ENCODE measurements at places on chromosomes 3 and 15.
A peak's percentile ranks its signal among the peaks of the same experiment; 100 is the strongest.

- DNase-seq = no peak
Observed at GRCh38 chr3:5891711-5892110, 704.2 kb downstream of the EDEM1 start.

GRCh38 chr3:192409838-192410683 lies 317.3 kb downstream of the FGF12 start:
- no peak for DNase-seq

DNA sequence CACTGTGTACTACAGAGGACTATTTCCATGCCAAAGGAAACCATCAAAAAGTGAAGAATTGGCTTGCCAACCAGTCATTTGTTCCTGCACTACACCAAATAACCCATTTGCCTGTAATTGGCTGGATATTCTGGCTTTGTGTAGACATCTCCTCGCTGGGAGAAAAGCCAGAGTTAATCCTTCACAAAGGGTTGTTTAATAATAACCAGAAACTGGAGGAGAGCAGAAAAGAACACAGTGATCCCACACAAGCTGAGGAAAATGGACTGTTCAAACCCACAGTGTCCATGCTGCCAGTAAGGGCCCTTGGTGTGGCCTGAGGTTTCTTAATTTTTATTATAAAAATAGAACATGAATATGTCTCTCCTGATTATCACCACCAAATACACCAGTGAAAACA lies 294.0 kb downstream of the RORA start:
- DNase-seq = no peak

DNA sequence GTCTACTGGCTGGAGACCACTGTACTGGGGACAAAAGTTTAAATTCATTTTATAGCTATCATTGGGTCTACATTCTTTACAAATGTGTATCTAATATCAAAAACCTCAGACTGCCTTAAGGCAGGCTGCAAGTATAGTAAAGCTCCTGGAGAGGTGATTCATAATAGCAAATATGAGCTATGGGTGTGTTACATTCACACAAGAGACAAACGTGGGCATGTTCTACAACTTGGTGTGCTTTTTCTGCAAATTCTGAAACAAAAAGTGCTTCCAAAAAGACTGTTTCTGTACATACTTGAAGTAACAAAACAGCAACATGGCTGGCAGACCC lies 1101.4 kb downstream of the ROBO1 start:
- DNase-seq = no peak

- DNase-seq = peak; percentile 68
Observed at GRCh38 chr3:125150525-125151441, 61.8 kb downstream of the SLC12A8 start.

- no peak for DNase-seq
Observed at GRCh38 chr3:66555214-66555844, 54.5 kb upstream of the LRIG1 start.

- DNase-seq = no peak
Observed at GRCh38 chr3:174016186-174016585, 618.6 kb downstream of the NLGN1 start.

DNA sequence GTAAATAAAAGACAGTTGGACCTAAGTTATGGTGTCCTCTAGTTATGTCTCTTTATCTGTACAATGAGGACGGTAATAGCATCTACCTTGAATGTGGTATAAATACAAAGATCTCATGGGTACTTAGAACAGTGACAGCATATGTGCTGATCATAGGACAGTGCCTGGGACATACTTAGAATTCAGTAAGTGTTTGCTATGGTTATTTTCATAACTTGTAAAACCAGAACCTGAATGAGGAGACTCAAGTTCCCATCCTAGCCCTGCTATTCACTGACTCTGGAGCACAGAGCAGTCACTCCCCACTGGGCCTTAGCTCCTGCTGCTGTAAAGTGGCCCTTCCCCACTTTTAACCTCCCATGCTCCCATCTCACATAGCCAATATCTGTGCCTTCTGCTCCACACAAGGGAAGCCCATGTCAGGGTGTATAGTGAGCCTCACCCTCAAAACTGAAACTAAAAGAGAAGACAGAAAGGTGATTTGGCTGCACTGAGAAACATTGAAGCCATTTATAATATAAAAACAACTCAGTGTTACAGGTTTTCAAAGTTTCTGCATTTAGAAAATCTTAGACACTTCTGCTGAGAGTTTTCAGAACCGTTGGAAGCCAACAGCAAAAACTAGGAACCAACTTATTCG lies 225.4 kb upstream of the UBE2E2 start:
- no peak for DNase-seq

GRCh38 chr3:104066658-104067057 lies 1300.1 kb upstream of the ALCAM start:
- DNase-seq = no peak

- no peak for DNase-seq
Observed at GRCh38 chr3:48034000-48034516, 17.8 kb upstream of the MAP4 start.

DNA sequence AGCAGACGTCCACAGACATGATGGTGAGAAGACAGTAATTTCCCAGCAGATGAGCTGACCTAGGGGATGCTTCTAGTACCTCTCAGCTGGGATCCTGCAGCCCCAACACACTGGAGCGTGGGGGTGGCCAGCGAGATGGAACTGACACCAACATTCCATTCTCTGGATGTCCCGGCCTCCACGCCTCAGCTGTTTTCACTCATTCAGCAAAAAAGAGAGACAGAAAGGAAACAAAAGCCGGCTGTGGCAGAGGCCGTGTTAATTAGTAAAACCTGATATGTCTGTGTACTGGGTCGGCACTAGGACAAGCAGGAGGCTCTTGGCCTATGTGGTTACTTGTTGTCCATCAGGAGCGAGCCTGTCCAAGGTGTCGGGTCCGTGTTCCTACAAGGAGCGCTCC lies 82.6 kb upstream of the MYZAP start:
- DNase-seq = no peak

DNA sequence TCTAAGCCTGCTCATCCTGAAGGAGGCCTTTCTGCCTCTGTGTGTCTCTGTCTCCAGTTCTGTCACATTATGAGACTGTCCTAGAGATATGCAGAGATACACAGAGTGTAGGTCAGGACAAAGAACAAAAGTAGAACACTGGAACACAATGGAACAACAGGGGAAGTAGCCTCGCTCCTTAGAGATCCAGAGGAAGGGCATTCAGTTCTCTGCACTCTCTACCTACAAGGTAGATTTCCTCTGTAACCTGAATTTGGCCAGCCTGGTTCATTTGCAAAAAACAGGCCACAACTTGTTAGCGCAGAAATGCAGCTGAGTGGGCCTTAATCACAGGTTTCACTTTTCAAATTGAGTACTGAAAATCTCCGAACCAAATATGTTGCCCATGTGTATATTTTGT lies 19.4 kb downstream of the NEK10 start:
- no peak for DNase-seq

DNA sequence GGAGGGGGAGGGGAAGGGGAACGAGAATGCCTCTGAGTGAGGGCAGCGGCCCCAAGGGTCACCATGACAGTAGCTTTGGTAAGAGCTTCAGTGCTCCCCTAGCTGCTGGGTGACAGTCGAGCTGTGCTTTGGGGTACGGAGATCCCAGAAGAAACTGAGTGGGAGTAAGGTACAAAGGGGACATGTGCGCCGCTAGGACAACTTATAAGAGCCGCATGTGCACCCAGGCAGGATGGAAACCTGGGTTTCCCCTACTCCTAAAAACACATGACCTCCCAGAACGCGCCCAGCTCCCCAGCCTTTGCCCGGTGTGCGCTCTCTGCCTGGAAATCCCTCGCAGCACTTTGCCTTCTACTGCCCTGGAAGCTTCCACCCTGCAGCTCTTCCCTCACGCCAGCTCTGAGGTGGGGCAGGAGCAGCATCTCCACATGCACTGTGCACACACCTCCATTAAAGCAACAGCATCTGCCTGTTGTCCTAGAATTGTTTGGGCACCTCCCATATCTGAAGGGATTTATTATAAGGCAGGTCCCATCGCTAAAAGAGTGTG lies 232.2 kb downstream of the ADAMTS17 start:
- no peak for DNase-seq

GRCh38 chr3:105730801-105731354 lies 137.9 kb downstream of the CBLB start:
- DNase-seq = no peak

GRCh38 chr3:147760085-147760484 lies 350.9 kb downstream of the ZIC1 start:
- no peak for DNase-seq

GRCh38 chr15:79067969-79068368 lies 22.6 kb downstream of the RASGRF1 start:
- DNase-seq = no peak

GRCh38 chr15:63856711-63857460 lies 23.1 kb upstream of the HERC1 start:
- no peak for DNase-seq

- no peak for DNase-seq
Observed at GRCh38 chr15:31100738-31101137, 787 bp downstream of the TRPM1 start.

DNA sequence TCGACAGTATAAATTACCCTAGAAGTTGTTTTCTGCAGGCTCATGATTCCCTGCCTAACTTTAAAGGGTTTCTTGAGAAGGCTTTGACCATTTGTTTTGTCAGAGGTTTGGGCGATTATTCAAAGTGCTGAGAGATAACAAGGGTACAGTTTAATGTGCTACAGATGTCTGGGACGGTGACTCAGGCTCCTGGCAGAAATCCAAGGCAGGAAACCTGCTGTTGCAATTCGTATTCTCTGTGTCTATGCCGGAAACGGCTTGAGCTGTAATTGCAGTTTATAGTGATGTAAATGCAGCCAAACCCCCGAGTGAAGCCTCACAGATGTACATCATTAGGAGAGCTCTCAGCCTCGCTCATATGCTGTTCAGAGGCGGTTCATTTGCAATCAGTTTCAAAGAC lies 65.6 kb downstream of the SYNPR start:
- peak; percentile 32 for DNase-seq

DNA sequence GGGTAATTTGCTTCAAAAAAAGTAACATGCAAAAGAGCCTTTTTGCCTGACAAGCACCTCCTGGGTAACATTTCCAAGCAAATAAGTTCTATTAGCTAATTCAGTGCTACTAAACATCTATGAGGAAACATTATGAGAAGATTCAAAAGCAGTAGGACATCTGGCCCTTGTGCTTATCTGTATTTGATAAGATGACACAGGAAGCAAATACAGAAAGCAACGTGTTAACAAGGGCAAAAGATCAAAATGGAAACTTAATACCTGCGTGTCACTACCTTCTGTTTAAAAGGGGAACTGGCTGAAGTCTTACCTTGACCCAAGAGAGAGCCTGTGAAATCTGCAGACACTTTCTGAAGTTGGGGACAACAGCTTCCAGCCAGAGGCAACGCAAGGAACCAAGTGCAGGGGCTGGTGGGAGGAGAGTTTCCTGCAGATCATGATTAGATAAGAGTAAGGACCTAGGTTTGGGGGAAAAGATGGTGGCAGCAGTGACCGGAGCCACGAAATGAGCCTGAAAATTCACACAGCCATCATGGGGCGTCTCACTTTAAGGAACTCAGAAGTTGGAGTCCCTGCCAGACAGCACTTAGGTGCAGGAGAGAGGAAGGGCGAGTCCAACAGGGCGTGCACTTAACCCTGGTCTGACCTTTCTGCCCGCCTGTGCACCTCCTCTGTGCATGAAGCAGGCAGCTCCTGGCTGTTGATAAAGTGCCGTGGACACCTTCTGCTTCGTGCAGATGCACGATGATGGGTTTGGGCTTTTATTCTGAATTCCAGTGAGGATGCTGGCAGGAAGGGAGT lies 153.6 kb upstream of the BHLHE40 start:
- DNase-seq = no peak

DNA sequence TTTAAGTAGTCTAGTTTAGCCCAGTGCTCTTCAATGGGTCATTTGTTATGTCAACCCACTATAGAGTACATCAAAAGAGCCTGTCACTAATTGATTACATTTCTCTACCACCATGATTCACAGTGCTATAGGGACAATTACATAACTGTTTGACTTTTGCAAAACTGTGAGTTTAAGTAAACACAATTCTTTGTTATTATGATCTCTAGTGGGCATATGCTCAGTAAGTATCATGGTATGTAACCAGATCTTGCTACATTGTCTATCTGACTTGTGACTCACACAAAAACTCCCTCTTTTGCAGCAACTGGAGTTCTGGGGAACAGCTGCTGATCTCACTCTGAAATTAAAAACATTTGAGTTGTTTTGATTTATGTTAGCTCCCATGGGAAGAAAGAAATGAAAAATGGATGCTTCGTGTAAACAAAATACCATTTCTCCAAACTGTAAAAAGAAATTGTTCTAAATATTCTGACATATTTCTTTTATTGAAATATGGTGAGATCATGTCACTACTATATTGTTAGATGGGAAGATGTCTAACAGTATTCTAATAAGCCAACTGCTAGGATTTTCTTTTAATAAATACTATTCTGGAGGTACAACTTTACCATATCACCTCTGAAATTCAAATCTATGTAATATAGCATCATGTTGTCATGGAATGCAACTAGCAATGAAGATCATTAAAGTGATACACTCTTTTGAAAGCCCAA lies 470.4 kb downstream of the ROBO1 start:
- no peak for DNase-seq

GRCh38 chr3:66270701-66271100 lies 49.9 kb downstream of the SLC25A26 start:
- no peak for DNase-seq

DNA sequence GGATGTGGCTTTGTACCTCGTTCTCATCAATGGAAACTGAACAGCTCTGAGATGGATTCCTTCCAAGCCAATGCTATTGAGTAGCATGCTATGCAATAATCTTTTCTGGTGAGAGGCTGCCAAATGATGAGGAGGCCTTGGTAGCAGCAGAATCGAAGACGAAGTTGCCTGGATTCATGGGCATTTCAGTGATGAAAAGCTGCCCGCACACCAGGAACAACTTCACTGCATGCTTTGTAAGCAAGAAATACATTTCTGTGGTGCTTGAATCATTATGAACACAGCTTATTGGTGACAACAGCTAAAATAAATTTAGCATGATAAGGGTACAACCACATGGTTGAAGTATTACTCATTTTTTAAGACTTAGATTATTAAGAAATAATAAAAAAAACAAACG lies 246.8 kb upstream of the ROBO1 start:
- no peak for DNase-seq

DNA sequence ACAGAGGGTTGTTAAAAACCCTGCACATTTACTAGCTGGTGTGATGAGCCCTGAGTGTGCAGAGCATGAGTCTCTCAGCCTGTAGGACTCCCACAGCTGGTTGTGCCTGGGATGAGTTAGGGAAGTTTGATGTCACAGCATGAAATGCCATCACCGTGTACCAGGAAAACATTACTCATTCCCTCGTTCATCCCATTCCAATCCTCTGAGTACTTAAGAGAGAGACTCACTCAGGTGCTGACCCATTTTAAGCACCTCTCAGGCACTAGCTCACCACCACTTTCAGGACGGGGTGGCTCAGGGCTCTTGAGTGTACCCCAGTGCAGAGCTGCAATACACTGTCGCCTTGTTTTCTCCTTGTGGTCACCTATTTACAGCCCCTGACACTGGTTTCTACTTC lies 18.7 kb downstream of the MGLL start:
- DNase-seq = no peak

- DNase-seq = no peak
Observed at GRCh38 chr15:92025706-92026270, 172.3 kb downstream of the SLCO3A1 start.

GRCh38 chr3:51353691-51354090 lies 31.4 kb upstream of the MANF start:
- no peak for DNase-seq

Measured in stimulated activated CD4-positive, alpha-beta T cell treated with anti-CD3 and anti-CD28 coated beads, Interleukin-2, amount 100 ng/mL, for 48 hours (primary cell).